ENCODE measurements at places on chromosomes 11 and 22. TPM values are rescaled to one million over a fixed set of nuclear protein-coding genes. Genes with fewer than 3 reads are reported as not detected.

- DNase-seq = peak; percentile 87
Observed at GRCh38 chr11:75350743-75351540, 519 bp downstream of the ARRB1 start.

DNA sequence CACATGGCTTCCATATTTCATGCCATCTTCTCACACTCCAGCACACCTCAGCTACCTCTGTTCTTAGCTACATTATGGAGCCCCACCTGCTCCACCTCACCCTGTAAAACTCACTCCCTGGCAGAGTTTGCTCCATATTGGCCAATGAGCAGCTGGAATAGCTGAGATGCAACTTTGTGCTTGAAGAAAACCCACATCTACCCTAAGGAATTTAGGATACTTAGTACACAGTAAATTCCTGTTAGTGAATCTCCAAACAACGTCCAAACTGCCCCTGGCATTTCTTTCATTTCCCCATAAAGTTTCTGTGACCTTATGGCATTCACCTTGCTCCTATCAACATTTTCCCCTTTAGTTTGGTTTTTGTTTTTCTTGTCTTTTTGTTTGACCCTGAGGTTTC, 2.2 kb upstream of the VWCE start:
- DNase-seq = no peak

DNA sequence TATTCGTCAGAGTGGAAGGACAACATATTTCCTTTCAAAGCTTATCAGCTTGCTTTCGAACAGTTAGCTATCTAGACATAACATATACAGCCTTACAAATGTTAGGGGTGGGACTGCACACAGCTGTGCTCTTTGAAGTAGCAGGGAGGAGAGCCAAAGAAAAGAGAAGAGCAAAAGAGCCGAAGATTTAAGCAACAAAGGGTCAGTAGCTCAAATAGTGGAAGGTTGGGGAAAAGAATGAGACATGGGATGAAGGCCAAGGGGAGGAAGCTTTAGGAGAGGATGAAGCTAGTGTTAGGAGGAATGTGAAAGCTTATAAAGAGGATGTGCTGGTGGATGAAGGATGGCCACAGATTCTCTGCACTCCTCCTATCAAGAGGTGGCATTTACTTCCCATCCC, 31.8 kb upstream of the IGSF22 start:
- DNase-seq = no peak

DNA sequence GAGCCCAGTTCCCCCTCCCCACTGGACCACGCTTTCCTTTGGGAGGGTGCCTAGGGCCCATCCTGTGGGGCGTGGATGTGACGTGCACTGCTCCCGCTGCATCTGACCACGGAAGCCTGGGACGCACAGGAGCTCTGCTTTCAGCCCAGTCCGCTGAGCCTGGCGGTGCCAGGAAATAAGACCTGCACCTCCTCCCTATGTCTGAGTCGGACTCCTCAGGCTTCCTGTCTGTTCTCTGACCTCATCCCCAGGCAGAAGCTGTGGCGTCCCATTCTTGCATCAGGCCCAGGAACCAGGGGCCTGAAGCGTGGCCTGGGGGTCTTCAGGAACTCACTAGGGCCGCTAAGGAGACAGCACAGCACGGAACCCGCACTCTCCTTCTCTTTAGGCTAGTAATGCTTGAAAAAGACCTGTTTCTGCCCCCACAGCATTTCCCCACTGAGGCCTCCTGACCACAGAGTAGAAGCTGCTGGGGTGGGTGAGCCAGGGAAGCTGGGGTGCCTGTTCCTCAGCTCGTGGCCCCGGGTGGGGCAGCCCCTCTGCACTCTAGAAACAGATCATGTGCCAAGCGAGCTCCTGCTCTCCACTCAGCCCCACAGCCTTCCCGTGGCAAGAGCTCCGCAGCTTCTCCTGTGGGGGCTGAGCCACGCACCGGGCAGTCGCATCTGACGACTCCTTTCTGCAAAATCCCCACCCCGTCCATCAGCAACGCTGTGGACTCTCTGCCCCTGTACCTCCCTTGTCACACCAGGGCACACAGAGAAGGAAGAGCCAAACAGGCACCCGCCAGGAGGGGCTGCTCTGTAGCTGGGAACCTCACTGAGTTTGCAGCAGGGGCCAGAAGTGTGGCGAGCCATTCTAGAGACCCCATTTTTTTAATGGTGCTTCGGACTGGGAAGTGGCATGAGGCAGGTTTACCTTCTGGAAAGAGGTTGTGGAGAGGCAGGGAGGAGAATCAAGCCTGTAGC, 22.6 kb downstream of the MOV10L1 start:
- DNase-seq = peak; percentile 74

DNA sequence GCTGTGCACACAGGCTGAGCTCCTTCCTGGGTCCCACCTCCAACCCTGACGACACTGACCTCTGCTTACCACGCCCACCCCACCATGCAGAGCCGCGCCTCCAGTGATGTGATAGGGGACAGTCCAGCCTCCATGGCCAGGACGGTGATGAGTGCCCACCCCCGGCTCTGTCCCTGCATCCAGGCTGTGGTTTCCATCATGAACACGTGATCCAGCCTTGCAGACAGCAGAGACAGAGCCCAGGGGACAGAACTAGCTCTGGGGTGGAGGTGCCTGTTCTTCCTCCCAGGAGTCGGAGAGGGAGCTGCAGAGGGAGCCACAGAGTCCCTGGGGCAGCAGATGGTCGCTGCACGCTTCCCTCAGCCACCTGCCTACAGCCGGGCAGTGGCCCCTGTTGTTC, 42.6 kb upstream of the IGSF9B start:
- no peak for DNase-seq

DNA sequence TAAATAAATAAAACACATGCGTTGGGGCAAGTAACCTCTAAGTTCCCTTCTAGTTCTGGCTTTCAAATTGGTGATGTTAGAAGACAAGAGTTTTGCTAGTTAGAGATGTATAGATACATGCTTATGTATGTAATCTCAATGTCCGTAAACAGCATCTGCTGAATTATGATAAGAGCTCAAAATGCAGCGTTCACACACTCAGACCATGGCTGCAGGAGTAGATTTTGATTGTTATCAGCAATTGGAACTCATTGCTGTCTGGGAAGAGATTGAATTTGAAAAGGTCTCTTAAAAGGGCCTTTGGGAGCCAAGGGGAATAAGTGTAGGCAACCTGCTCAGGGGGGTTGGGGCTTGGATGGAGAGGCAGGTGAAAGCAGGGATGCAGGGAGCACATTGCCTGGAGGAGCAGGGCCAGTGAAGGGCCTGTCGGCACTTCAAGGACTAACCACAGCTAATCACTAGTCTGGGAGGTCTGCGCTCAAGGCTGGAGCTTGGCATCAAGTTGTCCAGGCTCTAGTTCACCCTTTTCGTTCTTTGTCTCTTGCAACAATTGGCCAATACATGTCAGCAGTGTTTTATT, 2.7 kb upstream of the RAG1 start:
- no peak for DNase-seq

DNA sequence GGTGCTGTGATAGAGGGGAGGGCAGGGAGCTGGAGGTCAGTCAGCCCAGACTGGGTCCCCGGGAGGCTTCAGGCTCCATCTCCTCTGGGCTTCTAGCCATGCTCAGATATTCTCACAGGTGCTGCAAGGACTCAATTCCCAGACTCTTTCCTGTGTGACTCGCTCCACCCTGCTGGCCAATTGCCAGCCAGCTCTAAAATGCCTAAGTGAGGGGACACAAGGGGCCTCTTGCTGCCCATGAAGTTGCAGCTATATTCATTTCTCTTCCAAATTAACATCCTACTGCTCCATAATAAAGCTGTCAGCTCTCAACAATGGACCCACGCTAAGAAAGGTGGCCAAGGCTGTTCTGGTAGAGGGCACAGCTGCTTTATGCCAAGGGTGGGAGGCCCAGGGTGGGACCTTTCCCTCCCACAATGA, 101.5 kb downstream of the PLEKHA7 start:
- DNase-seq = no peak

GRCh38 chr11:100353083-100353482, 334.0 kb upstream of the ARHGAP42 start:
- no peak for DNase-seq

DNA sequence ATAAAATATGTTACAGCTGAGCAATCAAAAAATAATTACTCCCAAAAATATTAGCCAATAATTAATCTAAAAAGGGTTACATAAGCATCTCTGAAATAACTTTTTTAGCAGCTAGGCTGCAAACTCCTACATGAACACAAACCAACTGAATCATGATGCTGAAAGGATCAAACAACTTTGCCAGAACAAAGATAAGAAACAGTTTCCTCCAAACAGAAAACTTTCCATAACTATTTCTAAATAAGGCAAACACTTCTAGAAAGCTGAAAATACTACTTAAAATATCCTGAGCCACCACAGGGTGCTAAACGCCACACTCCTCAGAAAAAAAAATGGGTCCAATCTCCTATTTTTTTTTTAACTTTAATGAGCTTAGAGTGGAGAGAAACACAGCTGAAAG, 68.6 kb upstream of the ARHGAP32 start:
- DNase-seq = no peak

DNA sequence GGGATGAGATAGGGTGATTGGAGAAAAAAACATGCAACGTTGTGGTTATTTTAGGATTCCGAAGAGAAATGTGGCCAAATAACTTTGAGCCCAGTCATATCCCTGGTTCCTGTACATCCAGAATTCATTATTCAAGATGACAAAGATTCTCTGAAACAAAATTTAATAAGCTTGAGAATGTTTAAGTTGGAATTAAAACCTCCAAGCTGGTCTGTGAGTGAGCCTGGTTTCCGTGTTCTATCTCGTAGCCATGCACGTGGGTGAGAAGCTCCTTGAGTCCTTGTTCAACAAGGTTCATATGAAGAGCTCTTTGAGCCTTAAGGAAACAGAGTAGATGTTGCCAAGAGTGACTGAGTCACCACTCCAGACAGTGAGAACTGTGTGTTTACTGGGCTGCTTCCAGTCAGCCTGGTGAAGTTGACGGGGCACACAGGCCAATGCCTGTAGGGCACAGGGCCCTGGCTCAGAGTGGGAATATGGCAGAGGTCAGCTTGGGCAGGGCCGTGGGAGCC, 206.5 kb downstream of the NAV2 start:
- peak; percentile 81 for DNase-seq

- no peak for DNase-seq
Observed at GRCh38 chr11:134749040-134749839, 337.2 kb upstream of the B3GAT1 start.

DNA sequence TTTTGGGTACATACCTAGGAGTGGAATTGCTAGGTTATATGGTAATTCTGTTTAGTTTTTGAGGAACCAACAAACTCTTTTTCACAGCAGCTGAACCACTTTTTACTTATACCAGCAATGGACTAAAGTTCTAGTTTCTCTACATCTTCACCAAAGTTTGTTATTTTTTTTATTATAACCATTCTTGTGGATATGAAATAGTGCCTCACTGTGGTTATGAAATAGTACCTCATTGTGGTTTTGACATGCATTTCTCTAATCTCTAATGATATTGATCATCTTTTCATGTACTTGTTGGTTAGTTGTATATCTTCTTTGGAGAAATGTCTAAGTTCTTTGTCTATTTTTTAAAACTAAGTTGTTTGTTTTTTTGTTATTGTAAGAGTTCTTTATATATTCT, 27.2 kb downstream of the STIM1 start:
- DNase-seq = no peak

DNA sequence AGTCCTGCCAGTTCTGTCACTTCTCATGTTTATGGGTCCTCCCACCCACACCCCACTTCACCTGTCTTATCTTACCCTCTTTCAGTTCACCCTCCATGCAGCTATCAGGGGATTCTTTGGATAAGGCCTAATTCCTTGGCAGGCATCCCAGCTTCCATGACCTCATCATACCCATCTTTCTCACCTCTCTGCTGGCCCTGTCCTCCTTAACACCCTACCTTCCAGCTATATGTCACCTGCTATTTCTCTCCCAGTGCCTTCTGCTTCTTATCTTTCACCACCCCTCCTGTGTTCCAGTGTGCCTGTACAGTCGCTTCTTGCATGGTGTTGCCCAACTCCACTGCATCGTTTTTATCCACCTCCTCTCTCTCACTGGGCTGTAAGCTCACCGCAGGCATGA, 28.3 kb downstream of the SNU13 start:
- DNase-seq = no peak

DNA sequence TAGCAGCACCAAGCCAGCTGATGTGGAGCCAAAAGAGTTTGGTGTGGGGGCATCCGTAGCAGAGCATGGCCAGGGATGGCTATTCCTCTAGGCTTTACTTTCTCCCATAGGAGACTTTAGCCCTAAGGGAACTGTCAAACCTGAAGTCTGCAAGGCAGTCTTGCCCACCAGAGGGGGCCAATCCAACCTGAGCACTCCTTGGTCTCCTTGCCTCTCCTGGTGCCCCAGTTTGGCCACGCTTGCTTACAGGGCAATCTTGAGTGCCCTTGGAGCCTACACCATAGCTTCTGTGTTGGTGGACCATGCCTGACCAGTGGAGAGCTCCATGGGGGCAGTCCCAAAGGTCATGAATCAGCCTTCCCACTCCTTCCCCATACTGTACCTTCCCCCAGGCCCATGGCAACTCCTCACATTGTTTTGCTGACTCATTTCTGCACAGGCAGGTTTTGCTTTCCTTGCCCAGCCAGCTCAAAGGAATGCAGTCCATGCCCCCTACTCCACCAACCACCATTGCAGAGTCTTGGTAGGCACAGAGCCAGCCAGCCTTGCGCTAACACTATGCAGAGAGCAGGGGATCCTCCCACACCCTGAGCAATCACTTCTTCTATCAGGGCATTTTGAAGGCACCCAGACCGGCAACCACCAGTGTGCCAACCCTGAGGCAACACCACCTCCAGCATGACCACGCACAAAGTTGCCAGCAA, 1421.2 kb upstream of the RAG2 start:
- DNase-seq = no peak

DNA sequence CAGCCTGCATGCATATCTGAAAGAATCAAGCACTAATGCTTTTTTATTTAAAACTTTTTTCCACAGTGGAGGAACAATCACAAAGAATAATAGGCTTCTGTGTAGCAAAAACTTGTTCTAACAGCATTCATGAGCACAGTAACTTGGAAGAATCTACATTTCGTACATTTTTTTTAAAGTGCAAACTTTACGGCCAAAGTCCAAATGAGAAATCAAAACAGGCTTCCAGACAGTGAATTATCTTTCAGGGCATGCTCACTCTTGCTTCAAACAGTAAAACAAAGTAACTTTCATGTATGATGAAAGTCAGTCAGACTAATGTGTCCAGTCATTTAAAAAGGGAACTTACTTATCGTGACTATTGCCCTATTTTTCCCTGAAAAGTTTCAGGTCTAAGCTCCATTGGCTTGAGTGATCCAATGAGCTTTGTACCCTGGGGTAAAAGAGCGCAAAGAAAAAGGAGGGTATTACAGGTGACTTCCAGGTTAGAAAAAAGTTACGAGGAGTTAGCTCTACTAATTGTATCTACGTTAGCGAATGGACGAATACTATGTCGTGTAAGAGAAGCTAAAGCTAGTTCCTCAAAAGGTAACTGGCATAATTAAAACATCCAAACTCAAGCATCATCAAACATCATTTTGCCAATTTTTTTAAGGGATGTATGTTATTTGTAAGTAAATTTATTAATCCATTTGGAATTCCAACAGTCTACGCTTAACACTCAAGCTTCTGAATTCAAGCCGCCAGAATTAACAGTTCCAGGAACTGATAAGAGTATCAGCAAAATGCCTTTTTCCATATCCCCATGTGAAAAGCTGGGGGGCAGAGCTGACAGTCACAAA, 1.7 kb downstream of the PICALM start:
- no peak for DNase-seq

- peak; percentile 52 for DNase-seq
Observed at GRCh38 chr22:20545681-20546521, 38.5 kb downstream of the MED15 start.

RIMBP3C gene
- not detected for total RNA-seq

SYCE3 gene
- total RNA-seq = not detected

CHEK1 gene
- total RNA-seq = 5.0 TPM

KRTAP5-9 gene
- 0.19 TPM for total RNA-seq

TMEM25 gene
- 20.5 TPM for total RNA-seq

UBQLN3 gene
- total RNA-seq = not detected

SLC22A12 gene
- not detected for total RNA-seq

GAS2 gene
- 1.2 TPM for total RNA-seq
